HEK293T (cell line): ENCODE measurements at places on chromosomes 5 and 9.

- no peak for DNase-seq
Measured at GRCh38 chr9:26983340-26983739, 22.1 kb downstream of the LRRC19 start.

DNA sequence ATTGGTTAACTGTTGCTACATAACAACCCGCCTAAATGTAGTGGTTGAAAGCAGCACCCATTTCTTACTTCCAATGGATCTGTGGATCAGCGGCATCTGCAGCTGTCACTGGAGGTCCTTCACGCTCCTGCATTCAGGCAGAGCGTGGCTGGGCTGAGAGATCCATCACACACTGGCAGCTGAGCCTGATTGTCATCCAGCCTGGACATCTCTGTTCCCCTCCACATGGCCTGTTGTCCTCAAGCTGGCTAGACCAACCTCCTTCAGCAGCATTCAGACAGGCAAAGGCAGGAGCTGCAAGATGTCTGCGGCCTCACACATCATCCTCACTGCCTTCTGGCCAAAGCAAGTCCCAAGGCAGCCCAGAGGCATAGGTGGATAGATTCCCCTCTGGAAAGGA lies 36.9 kb downstream of the DYNC2I2 start:
- DNase-seq: no peak

DNA sequence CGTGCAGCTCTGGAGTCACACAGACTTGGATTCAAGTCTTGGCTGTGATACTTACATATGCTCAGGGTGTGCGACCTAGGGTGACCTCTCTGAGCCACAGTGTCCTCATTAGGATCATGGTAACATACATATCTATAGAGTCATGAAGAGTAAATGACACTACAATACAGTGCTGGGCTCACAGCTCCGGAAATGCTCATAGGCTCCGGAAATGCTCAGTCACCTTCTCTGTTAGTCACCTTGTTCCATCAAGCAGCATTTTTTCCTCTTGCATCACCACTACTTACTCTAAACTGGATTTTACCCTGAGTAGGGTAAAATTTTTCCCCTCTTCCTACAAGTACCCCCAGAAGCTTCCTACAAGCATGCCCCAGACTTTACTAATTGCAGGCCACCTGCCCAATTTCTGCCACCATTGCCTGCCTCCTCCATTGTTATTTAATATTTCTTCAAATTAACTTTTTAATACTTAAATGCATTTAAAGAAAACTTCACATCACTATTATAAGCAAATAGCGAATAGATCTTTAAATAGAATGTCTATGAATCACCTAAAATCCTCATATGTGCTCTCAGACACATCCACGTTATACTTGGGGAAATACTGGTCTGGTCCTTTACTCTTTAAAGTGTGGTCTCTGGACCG lies 147.6 kb upstream of the SPRY4 start:
- no peak for DNase-seq

GRCh38 chr5:65623482-65623881 lies 651 bp downstream of the TRIM23 start:
- no peak for DNase-seq

GRCh38 chr9:112032743-112033142 lies 136.1 kb downstream of the UGCG start:
- no peak for DNase-seq

DNA sequence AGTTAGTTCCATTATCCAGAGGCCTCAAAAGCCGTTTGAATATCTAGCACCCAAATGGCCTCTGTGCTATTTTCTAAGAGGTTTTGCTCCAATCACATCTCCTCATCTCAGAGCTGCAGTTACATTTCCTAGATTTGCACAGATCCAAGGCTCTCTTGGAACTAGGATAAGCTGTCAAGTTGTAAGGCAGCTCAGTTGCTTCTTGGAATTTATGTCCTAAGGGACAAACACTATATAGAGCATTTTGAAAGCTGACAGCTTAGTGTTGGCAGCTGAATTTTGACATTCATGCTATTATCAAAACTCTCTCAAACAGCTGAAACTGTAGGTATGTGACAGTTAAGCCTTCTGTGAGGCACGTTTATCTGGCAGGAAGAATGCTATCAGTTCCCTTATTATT lies 97.0 kb downstream of the MACIR start:
- DNase-seq: no peak

GRCh38 chr9:15570769-15571168 lies 17.9 kb downstream of the CCDC171 start:
- DNase-seq: no peak

DNA sequence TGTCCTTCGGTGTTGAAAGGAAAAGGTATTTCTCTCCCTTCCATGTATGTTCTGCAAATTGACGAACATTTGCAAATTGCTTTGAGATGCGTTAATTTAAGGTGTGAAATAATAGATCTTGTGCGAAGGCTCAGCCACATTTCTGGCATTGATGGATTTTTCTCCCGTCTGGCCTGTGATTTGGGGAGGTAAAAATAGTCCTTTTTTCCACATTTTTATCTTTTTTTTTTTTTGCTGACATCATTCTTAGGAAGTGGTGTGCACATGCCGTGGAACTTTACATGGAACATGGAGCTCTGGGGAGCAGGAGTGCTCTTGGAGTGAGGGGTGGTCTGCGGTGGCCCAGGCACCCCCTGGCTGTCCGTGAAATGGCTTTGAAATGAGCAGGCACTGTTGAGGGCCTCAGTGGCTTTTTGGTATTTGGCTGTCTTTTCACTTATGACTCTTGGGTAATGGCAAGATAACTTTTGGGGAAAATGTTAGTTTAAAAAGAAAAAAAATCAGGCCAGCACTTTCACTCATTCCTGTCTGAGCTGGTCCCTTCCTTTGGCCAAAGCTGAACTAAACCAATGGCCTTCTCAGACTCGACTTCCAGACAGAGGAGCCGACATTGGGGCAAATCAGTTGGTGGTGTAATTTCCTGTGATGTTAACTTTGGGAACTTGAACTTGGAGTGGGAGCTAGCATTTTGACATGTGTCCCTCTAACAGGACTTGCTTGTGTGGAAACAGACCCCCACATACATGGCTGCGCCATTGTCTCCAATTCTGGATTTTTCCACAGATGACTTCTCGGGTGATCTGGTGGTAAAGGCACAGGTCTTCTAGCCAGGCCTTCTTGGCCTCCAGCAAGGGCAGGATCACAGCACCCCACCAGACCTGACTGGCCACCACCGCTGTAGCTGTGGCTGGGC lies 4.2 kb downstream of the NEK6 start:
- DNase-seq: no peak

GRCh38 chr9:112104901-112105300 lies 70.2 kb downstream of the SUSD1 start:
- no peak for DNase-seq

GRCh38 chr5:169796731-169797130 lies 159.7 kb downstream of the DOCK2 start:
- DNase-seq: no peak

- DNase-seq: peak; percentile 31
Measured at GRCh38 chr9:93451849-93452709, 594 bp downstream of the FAM120A start.

- DNase-seq: no peak
Measured at GRCh38 chr5:90886381-90886780, 327.8 kb downstream of the ADGRV1 start.

DNA sequence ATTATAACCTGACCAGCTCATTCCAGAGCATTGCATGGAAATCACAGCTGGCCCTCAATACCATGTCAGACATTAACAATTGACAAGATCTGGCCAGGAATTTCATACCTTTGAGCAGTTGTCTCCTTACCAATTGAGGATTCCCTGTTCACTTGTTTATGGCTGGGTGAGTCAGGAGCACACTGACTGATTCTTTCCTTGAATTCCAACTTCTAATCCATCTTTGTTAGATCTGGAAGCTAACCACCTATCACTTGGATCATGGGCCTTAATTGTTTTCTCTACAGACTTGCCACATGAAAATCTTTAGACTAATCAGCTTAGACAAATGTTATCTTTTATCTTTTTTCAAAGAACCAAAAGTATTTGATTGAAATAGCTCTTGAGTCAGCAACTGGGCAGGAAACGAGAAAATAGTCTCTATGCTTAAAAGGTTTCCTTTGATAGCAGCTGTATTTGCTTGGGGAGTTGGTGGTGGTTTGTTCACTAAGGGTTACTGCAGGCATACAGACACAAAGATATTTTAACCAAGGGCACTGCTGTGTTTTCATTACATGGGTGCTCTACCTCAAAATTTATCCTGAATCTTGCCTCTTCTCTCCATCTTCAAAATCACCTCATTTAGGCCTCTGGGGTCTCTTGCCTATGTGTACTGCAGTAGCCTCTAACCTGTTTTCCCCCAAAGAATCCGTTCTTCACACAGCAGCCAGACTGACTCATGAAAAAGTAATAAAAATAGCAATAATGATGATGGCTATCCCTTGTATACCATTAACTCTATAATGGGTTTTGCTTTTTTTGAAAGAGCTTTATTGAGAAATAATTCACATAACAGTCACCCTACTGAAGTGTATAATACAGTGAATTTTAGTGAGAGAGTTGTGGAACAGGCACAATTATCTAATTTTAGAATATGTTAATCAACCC lies 197.0 kb upstream of the NMUR2 start:
- DNase-seq: no peak

- no peak for DNase-seq
Measured at GRCh38 chr5:93433422-93433821, 147.6 kb downstream of the NR2F1-AS1 start.

GRCh38 chr5:65326922-65327321 lies 154.8 kb downstream of the ADAMTS6 start:
- DNase-seq: no peak

DNA sequence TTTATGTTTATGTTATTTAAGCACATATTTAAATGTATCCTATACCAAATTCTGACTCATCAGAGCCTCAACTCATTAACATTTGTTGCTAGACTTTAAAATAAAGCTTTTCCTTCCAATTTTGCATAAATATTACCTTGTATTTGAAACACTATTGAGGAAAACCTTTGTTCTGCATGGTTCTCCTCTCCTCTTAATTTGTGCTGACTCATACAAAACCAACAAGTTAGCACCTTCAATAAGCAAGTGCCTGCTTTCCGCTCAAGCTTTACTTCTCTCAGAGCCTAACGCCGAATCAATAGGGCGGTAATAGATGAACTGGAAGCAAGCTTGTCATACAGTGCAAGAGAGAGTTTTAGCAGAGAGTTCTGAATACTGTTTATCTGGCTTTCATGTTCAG lies 7.9 kb downstream of the AMACR start:
- DNase-seq: no peak

- no peak for DNase-seq
Measured at GRCh38 chr5:72351376-72351775, 31.2 kb downstream of the PTCD2 start.

GRCh38 chr5:33774341-33774740 lies 117.4 kb downstream of the ADAMTS12 start:
- DNase-seq: no peak

GRCh38 chr9:19634881-19635280 lies 154.0 kb downstream of the SLC24A2 start:
- DNase-seq: no peak

GRCh38 chr9:93960221-93960970 lies 5.2 kb upstream of the BARX1 start:
- no peak for DNase-seq

- peak; percentile 10 for DNase-seq
Measured at GRCh38 chr9:80552931-80553330, 981.2 kb downstream of the TLE4 start.

DNA sequence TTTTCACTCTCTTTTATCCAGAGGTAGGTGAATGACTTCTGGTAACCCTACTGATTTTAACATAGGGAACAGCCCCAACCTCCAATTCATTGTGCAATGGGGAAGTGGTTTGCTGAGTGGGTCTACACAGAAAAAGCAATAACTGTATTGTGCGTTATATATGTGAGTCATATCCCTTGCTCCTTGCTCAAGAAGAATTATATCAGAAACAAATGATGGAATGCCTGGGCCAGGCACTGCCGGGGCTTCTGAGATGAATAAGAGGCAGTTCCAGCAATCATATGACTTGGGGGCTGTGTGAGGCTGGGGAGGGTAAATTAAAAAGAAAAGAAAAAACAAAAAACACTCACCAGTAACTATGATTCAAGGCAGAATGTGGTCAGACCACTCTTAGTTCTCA lies 79.2 kb upstream of the ABCA1 start:
- DNase-seq: no peak

- DNase-seq: no peak
Measured at GRCh38 chr9:90899287-90899686, 97.7 kb downstream of the SYK start.

DNA sequence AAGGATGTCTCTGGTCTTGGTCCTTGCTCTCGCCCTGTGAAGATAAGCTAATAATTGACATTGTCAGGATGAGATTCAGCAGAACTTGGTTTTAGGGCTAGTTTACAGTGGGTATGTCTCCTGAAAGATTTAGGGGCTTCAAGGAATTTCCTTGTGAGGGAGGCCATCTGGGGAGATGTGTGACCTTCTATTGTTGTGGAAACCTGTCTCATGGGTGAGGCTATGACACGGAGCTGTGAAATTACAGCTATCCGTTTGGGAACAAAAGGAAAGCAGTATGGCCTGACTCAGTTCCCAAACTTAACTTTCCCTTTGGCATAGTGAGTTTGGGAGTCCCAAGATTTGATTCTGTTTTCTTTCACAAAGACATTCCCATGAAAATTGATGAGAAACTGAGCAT lies 142.0 kb downstream of the PARP8 start:
- DNase-seq: no peak

DNA sequence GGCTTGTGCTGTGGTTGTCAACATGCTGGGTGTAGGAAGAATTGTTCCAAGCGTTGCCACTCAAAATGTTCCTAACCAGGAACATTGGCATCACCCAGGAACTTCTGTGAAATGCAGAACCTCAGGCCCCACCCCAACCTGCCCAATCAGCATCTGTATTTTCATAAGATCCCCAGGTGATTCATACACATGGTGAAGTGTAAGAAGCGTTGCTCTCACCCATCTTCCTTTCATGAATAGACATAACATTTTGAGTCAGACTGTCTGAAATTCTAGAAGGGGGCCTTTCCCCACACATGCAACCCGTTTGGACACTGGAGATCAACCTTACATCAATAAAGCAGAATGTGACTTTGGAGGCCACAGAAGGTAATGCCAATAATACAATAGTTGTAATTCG lies 9.3 kb upstream of the AFAP1L1 start:
- no peak for DNase-seq

DNA sequence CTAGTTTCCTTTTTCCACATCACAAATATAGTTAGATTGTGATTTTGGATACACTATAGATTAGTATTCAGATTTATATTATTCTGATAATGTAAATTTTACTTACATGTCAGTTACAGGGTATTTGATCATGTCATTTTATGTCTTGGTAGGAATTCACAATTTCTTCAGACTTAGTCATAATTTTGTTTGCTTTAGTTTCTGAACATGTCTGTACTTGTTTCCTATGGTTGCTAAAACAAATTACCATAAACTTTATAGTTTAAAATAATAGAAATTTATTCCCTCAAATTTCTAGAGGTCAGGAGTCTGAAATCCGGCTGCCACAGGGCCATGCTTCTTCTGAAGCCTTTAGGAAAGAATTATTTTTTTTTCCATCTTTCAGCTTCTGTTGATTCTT lies 1817.2 kb upstream of the CDH9 start:
- DNase-seq: no peak

DNA sequence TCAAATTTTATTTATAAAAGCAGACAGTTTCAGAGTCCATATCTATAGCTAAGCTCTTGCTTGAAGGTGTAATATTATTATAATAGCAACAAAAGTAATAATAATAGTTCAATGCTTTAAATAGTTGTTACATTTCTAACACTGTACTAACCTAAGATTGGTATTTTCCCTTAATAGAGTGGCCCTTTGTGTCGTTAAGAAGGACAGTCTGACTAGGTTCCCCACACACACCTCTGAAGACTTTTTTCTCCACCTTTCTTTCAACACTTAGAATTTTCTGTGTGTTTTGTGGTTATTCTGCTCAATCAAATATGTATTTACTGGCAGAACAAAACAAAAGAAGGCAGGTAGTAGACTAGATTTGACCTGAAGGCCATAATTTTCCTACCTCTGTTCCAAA lies 223.2 kb upstream of the ACO1 start:
- no peak for DNase-seq
